NB4 (cell line): ENCODE measurements at places on chromosomes 12 and 14.

DNA sequence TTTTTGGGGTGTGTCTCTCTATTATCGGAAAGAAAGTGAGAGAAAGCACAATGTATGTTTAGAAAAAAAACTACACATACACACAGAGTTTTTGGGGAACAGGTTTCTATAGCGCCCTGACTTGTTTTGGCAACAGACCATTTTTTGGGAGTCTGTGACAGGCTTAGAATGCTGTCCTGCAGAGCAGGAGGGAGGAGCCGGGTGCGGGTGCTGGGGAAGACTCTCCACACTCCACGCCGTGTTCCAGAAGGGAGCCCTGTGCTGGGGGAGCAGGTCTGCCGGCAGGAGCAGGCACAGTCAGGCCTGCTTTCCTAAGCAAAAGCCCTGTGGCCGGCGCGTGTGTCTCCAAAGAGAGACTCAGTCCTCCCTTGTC, 26.5 kb downstream of the CD9 start:
- DNase-seq = no peak

DNA sequence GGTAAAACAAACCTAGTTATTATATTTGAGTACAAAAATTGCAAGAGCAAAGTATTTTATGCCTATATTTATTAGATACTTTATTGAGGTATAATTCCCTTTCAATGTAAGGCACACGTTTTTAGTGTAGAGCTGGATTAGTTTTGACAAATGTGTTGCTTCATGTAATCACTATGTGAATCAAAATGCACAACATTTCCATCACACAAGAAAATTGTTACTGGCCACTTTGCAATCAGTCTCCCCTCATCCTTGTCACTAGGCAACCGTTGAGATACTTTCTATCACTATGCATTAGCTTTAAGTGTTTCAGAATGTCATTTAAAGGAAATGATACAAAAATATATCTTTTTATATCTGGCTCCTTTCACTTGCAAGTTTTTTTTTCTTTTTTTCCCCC, 531.0 kb downstream of the CCER1 start:
- no peak for DNase-seq

GRCh38 chr14:67622675-67623074, 3.0 kb downstream of the ARG2 start:
- peak; percentile 62 for DNase-seq

DNA sequence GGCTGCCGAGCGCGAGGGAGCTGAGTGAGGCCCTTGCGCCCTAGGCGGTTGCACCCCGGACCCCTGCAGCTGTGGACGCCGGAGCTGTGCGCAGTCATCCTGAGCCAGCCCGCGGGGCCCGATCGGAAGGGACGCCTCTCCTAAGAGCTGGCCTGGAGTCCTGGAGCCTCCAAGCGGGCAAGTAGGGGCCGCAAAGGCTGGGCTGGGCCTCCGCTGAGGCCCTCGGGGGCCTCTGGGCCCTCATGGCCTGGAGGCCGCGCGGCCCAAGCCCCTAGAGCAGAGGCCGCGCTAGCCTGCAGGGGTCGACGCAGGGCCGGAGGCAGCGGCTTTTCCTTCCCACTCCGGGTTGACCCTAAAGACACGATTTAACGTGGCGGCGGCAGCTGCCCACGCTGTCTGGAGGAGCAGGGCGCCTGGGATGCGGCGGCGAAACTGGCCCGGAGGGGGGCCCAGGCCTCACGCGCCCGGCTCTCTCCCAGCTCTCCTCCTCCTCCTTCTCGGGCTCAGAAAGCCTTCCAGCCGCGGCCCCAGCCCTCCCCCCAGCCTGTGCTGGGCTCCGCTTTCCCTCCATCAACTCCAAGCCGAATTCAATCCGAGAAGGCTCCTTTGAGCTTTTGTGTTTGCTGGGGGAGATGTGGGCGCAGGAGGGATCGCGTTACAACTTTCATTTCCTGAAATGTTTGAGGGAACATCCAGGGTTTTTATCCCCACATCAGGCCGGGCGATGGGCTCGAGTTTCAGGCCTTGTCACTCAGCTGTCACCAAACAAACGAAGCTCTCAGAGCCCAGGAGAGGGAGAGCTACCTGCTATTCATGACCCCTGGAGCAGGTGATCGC, 11.6 kb downstream of the SIX1 start:
- DNase-seq = no peak

DNA sequence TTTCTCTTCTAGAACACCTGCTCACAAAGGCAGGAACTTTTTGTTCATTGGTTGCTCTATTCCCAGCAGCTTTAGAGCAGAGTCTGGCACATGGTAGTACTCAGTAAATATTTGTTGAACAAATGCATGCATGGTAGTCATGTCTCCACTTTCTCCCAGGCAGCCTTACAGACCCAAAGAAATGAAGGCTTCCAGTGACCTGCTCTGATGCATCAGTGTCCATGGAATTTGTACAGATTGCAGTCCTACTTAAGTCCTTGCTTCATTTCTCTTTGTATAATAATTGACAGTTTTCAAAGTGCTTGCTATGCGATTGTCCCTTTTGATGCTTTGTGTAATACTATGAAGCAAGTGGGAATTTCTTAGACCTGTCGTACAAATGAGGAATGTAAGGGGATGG, 119.6 kb downstream of the DERA start:
- DNase-seq = no peak

GRCh38 chr12:26691234-26691970, 141.6 kb downstream of the ITPR2 start:
- DNase-seq = peak; percentile 95

DNA sequence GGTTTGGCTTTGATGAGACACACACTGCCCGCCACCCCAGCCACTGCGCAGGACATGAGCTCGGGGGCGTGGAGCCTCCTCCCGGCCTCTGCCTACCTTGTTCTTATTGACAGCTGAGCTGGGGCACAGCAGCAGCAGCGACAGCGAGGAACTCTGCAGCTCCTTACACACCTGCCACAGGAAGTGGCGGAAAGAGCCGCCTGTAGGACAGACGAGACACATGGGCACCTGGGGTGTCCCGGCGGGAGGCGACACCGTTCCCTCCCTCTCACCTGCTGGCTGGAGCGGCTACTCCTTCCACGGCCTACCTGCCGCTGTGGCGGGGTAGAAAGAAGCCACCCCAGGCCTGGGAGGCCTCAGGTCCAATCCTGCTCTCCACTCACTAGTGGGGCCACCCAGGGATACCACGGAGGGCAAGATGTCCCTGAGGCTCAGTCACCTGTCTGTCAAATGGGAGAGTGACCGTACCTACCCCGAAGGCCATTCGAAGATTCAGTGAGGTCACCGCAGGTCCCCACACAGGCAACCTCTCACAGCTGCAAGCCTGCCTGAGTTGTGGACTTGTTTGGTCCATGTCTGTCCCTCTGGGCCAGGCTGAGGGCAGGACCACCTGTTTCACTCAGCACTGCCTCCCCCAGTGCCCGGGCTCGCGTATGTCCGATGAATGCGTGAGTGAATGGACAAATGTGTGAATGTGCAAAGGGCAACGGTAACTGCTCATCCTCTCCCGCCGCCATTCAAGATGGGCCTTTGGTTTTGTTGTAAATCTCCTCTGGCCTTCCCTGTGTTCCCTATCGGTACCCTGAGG, 42.6 kb downstream of the TRAFD1 start:
- DNase-seq = no peak

DNA sequence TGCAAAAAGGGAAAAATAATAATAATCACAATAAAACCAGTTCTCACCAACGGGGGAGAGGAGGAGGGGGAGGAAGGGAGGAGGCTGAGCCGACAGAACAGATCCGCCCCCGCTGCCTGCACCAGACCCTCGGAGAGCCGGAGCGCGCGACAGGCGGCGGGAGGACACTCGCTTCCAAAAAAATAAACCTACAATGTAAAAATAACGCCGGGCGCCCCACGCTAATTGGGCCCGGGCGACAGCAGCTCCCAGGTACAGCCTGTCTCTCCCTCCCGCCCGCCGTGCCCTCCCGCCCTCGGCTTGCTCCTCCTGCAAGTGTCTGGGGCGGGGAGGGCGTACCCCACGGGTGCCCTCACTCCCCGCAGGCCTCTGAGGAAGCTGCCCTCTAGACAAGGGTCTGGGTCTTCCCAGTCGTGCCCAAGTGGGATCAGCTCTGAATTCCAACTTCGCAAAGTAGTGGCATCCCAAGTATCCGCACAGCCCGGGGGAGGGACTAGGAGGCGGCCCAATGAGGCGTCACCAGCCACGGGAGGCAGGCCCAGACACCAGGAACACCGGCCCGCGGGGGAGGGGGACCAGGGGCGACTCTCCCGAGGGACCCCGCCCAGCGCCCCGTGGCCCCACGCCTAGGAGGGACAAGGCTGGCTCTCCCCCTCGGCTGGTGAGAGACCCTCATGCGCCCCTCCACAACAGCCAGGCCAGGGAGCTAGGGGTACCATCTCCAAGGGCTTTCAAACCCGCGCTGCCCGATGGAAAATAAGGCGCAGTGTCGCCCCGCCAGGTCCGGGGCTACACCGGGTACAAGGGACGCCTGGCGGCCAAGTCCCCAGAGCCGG, 1.0 kb downstream of the NCOR2 start:
- peak; percentile 84 for DNase-seq

DNA sequence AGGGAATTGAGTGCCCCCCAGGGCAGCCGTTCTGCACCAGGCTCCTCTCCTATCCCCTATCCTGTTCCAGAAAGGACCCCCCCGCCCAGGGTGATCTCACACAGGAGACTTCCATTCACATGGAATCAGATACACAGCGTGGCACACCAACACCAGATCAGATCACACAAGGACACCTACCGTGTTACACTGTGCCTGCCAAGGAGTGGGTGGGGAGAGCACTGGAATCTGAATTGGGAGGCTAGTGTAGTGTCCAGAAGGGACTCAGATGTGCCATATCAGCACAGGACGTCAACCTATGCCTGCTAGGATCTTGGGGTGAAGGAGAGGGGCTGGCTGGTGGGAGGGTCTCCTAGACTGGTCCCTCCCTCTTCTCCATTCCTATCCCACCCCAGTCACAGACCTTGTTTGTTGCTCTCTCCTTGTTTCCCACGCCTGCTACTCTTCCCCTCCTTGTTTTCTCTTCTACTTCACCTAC, 2.3 kb downstream of the PTMS start:
- DNase-seq = no peak

DNA sequence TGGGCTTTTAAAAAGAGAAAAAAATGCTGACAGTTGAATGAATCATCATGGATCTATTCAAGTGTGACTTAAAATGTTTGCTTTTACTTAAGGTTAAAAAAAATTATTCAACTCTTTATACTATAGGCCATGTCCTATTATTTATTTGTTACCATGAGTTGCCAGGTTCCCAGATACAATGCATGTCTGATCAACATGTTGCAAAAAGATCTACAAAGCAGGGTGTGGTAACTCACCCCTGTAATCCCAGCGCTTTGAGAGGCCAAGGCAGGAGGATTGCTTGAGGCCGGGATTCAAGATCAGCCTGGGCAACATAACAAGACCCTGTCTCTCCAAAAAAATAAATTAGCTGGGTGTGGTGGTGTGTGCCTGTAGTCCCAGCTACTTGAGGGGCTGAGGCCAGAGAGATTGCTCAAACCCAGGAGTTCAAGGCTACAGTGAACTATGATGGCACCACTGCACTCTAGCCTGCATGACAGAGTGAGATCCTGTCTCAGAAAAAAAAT, 460.8 kb downstream of the BCAT1 start:
- no peak for DNase-seq

GRCh38 chr12:34390846-34391700, 368.8 kb downstream of the ALG10 start:
- DNase-seq = no peak

- DNase-seq = peak; percentile 95
Observed at GRCh38 chr12:132444957-132445883, 44.7 kb upstream of the FBRSL1 start.

DNA sequence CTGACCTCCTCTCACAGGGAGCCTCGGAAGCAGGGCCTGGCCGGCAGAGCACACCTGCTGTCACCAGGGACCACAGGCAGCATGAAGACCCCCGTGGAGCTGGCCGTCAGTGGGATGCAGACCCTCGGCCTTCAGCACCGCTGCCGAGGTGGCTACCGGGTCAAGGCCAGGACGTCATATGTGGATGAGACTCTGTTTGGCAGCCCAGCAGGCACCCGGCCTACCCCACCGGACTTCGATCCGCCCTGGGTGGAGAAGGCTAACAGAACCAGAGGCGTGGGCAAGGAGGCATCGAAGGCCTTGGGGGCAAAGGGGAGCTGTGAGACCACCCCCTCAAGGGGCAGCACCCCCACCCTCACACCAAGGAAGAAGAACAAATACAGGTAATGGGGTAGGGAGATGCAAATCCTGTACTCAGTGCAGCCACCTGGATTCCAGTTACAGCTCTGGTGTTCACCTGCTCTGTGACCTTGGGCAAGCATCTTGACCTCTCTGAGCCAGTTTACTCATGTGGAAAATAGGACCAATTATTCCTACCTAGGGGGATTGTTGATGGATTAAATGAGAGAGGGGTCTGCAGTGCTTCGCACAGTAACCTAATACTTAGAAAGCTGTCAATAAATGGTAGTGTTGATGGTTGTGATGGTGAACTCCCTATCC, 1.3 kb downstream of the RITA1 start:
- DNase-seq = no peak

DNA sequence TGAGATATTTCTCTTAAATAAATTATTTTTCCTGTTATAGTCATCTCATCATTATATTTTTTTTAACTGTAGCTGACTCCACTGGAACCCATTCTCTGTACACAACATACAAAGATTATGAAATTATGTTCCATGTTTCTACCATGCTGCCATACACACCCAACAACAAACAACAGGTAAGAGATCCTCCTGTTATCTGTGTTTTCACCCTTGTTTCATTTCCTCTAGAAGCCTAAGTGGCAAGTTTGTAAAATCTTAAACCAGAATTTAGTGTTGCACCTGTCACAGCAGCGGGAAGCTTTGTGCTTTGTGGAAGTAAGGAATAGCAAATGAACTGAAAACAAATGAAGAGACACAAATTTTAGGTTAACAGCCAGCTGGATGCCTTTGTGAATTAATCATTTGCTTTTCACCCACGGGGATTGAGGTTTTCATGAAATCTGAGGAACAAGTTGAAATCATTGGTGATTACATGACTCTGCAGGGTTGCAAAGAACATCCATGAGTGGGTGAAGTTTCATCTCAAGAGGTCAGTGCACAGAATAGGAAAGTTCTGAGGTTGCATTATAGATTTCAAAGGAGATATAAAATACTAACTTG, 273.9 kb upstream of the RGS6 start:
- DNase-seq = no peak

GRCh38 chr12:116039081-116039480, 238.4 kb downstream of the MED13L start:
- no peak for DNase-seq

GRCh38 chr14:77039285-77040058, 11.0 kb upstream of the IRF2BPL start:
- DNase-seq = peak; percentile 47

DNA sequence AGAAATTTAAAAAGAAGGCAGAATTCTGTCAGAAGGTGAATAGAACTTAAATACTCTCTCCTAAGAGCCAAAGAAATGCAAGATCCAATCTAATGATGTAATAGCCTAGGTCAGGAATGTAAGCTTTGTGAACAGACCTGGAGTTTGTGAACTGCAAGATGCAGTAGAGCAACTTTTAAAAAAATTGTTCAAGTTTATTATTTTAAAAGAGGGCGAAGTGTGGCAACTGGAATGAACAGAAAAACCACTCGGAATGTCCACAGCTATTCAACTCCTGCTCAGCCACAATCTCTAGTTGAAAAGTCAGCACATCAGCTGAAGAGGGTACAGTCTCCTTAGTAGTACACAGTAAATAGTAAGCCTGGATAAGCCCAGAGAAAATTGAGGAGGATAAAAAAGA, 228.8 kb downstream of the PPFIA2 start:
- no peak for DNase-seq

GRCh38 chr12:5525783-5526367, 94.0 kb downstream of the NTF3 start:
- no peak for DNase-seq

GRCh38 chr14:22822571-22823098, 7.1 kb upstream of the MRPL52 start:
- peak; percentile 86 for DNase-seq
